Endodermal cell (in vitro differentiated cells): ENCODE measurements at places on chromosomes 4 and X. TPM values are rescaled to one million over a fixed set of nuclear protein-coding genes. Genes with fewer than 3 reads are reported as not detected.

DNA sequence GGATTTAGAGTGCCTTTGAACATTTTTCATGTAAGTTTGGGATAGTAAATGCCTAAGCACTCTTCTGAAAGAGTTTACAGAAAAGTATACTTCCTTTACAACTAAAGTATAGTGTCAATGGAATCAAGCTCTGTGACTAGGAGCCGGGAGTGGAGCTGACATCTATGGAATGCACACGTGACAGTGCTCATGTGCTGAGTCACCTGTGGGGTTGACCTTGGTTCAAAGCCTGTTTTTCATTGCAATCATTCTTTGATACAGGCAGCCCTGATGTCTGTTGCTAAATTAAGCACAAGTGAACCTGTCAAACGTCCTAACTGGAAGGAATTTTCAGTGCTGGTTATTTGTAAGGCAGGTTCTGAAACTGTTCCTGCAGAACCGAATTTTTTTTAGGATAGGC lies 82.5 kb downstream of the GPAT3 start:
- no peaks in the 10 kb centered on the region for H3K36me3 ChIP-seq
- H3K4me1 ChIP-seq = no peaks in the 10 kb centered on the region
- no peaks in the 10 kb centered on the region for H3K27me3 ChIP-seq
- H3K27ac ChIP-seq = no peak overlapping the region

GRCh38 chr4:139441029-139441428 lies 12.9 kb upstream of the RAB33B start:
- no peak overlapping the region for H3K4me3 ChIP-seq
- no peak for DNase-seq
- no peaks in the 10 kb centered on the region for H3K4me1 ChIP-seq
- H3K27me3 ChIP-seq = no peaks in the 10 kb centered on the region

Gene LAP3
- total RNA-seq = 26.2 to 34.3 TPM (median 33.0 TPM) in 3 replicates

DNA sequence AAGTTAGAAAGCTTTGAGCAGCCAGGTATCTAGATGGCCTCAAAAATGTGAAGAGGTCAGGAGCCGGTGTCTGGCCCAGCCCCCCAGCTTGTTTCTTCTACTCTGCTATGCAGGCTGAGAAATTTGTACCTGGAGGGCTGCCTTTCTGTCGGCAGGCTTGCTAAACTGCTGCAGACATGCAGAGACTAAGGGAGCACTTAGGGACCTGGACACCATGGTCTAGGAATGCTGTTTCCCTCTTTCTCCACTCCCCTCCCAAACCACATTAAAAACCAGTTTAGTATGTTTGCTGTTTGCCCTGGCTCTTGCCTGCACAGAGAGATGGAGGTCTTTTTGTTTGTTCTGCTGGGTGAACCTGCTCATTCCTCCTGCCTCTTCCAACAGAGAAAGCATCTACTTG lies 157.1 kb upstream of the DGKK start:
- H3K4me1 ChIP-seq = no peaks in the 10 kb centered on the region
- DNase-seq = no peak
- H3K36me3 ChIP-seq = peaks cover 3% of the 10 kb centered on the region
- no peak overlapping the region for H3K27ac ChIP-seq

Gene MAGIX
- 1.2 to 1.9 TPM (median 1.3 TPM) in 3 replicates for total RNA-seq

DNA sequence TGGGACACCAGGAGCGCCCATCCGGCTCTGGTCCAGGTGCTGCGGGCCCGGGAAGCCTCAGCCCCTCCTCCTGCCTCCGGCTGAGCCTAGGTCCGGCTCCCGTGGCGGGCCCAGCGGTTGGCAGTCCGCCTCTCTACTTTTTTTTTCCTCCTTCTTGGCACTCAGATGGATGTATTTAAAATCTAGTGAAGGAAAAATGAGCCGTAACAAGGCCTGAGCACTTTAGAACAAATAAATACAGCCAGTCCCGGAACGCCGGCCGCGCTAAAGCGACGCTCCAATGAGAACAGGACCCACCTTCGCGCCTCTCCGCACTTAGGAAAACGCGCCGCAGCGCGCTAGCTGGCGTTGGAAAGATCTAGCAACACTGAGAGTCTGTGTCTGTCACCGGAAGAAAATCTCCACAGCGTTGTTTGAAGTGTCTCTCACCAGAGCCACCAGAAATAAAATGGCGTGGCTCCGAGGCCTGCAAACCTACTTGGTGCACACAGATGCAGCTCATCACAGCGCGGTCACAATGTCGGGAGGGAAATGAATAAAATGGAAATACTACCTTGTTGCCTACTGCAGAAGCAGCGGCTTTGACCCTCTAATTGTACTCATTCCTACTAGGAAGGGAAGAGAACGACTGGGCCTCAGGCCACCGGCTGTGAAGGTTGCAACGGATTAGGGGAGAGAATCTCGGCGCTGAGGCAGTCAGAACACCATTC lies 4.7 kb downstream of the NEUROG2 start:
- no peak overlapping the region for H3K27ac ChIP-seq
- H3K4me3 ChIP-seq = peak overlapping the region; percentile 68
- peak; percentile 68 for DNase-seq
- peaks cover 100% of the 10 kb centered on the region for H3K27me3 ChIP-seq
- peaks cover 5% of the 10 kb centered on the region for H3K4me1 ChIP-seq

Gene BTC
- 0.09 and 0.18 TPM in 2 replicates for total RNA-seq

- H3K27ac ChIP-seq = no peak overlapping the region
- no peaks in the 10 kb centered on the region for H3K36me3 ChIP-seq
- no peaks in the 10 kb centered on the region for H3K27me3 ChIP-seq
- no peak for DNase-seq
- H3K4me3 ChIP-seq = no peak overlapping the region
These were observed 158.0 kb upstream of the MED14 start for GRCh38 chrX:40893251-40893910.

Gene NXF3
- 0.25 to 0.51 TPM in 2 of 3 replicates, not detected in the other for total RNA-seq
